ENCODE measurements at places on chromosomes 16 and 17. TPM values are rescaled to one million over a fixed set of nuclear protein-coding genes. Genes with fewer than 3 reads are reported as not detected.

The LGALS9B gene
- total RNA-seq = not detected

The CEP295NL gene
- not detected for total RNA-seq

The SLC16A13 gene
- 19.0 TPM for total RNA-seq

DNA sequence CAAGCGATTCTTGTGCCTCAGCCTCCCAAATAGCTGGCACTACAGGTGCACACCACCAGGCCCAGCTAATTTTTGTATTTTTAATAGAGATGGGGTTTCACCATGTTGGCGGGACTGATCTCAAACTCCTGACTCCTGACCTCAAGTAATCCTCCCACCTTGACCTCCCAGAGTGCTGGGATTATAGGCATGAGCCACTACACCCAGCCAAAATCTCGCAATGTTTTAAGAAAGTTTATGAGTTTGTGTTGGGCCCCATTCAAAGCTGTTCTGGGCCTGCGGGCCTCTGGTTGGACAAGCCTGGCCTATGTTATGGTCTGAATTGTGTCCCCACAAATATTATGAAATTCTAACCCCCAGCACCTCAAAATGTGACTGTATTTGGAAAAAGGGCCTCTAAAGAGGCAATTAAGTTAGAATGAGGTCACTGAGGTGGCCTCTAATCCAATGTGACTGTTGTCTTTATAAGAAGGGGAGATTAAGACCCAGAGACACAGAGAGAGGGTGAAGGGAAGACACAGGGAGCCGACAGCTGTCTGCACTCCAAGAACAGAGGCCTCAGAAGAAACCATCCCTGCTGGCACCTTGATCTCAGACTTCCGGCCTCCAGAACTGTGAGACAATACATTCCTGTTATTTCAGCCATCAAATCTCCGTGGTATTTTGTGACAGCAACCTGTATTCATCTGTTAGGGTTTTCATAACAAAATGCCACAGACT lies 469.9 kb downstream of the HS3ST4 start:
- DNase-seq = no peak

GRCh38 chr17:34091975-34092374 lies 163.1 kb upstream of the CCL2 start:
- no peak for DNase-seq

DNA sequence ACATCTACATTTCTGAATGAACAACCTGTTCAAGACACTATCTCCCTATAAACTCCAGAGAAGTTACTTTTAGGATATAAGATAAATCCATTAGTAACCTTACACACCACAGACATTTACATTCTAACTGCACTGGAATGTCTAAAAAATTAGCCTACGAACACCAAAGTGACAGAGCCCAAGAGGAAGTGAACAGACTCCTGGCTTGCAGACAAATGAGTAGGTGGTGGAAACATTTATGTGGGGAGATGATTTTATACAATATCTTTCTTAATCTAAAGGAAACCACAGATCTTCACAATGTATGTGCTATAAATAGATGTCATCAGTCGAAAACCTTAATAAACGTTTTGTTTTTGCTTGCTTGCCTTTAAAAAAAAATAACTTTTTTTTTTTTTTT lies 18.8 kb downstream of the ZNF652 start:
- DNase-seq = no peak

- DNase-seq = no peak
Observed at GRCh38 chr17:44004761-44005526, 522 bp downstream of the NAGS start.

- no peak for DNase-seq
Observed at GRCh38 chr17:43578404-43578698, 32.2 kb upstream of the ETV4 start.

DNA sequence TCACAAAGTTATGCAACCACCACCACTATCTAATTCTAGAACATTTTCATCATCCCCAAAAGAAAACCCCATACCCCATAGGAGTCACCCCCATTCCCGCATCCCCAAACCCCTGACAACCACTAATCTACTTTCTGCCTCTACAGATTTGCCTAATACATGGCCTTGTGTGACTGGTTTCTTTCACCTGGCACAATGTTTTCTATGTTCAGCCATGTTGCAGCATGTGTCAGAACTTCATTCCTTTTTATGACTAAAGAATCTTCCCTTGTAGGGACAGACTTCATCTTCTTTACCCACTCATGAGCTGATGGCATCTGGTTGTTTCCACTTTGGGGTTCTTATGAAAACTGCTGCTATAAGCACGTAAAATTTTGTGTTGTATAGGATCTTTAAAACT lies 34.6 kb downstream of the CYTH1 start:
- no peak for DNase-seq

DNA sequence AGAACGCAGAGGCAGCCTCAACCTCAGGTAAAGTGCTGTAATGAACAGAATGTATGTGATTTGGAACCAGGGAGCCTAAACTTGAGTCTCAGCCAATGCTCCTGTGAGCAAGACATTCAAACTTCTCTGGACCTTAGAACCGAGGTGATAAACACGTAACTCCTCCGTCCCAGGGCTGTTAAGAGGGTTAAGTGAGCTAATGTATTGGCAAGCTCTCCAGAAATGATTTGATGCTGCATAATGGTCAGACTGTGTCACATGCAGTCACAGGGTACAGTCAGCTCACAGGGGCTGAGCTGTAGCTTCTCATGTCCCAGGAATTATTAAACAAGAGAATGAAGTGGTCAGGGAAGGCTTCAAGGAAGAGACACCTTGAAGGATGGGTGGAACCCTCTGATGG lies 10.0 kb upstream of the SLC4A1 start:
- DNase-seq = no peak

- DNase-seq = no peak
Observed at GRCh38 chr17:42989726-42990652, 8.2 kb upstream of the RPL27 start.

GRCh38 chr17:79624718-79625478 lies 14.0 kb upstream of the RBFOX3 start:
- DNase-seq = peak; percentile 15

DNA sequence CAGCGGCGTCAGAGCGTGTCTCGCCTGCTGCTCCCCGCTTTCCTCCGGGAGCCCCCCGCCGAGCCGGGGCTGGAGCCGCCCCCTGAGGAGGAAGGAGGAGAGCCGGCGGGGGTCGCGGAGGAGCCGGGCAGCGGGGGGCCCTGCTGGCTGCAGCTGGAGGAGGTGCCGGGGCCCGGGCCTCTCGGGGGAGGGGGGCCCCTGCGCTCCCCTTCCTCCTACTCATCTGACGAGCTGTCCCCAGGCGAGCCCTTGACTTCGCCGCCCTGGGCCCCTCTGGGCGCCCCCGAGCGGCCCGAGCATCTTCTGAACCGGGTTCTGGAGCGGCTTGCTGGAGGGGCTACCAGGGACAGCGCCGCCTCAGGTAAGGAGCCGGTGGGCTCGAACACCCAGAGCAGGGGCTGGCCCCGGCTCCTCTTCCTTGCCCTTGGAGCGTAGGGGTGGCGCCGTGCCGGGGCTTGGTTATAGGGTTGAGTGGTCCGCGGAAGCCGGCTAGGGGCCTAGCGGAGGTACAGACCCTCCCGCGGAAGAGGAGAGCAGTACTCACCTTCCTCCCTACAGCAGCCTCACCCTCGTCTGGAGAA lies 841 bp downstream of the RAPGEFL1 start:
- no peak for DNase-seq

GRCh38 chr16:4376126-4376892 lies 4.7 kb downstream of the VASN start:
- no peak for DNase-seq

DNA sequence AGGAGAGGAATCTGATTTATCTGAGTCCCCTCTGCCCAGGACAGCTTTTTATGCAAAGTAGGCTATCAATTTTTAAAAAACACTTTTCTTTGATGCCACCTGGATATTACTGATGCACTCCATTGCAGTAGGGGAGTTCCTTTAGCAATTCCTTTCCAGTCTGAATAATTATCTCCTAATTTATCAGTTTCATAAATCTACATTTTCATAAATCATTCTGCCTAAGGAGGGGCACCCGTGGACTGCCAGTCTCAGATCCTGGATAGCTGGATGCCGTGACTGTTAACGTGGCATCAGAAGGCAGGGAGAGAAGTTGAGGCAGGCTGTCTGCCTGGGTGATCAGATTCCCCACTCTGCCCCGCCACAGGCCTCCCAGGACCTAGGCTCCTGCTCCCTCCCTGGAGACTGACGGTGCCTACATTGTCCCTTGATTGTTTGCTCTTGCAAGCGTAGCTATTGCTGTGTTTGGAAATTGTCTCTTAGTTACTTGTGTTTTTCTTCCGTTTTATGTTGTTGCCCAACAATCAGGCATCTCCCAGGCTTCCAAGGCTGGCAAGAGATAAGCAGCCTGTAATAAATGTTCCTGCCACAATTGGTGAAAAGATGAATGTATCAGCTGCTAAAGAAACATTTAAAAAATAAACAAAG lies 75.2 kb downstream of the KATNIP start:
- DNase-seq = no peak
